ENCODE measurements at places on chromosomes 2 and 18.

GRCh38 chr18:55550471-55550870, 37.5 kb downstream of the TCF4 start:
- no peak for DNase-seq

GRCh38 chr2:37555457-37555856, 116.0 kb downstream of the CDC42EP3 start:
- DNase-seq = no peak

GRCh38 chr2:189096769-189097447, 82.7 kb downstream of the COL5A2 start:
- DNase-seq = no peak

DNA sequence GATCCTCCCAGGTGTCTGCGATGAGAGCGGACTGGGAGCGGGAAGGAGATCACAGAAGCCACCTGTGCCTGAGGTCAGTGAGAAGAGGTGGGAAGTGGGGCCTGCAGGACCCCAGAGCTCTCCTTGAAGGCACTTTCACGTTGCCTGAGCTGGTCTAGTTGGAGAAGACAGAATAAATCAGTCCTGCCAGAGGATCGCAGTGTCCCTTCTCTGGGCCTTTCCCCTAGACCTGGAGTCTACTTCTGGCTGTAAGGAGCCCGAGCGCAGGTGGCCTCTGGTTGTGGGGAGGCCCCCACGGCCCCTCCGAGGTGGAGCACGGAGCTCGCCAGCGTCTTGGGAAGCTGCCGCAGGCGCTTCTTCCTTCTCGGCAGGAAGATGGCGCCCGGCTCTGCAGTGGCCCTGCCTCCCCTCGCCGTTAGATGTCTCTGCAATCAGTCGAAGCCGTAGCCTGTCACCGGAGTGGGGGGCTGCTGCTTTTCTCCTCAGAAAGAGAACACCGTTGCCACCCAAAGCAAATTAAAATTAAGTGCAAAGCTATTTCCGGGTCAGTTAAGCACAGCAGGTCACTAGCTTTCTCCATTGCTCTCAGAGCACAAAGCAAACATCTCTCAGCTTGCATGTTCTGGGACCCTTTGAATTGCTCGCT, 212.0 kb upstream of the MYT1L start:
- DNase-seq = no peak

DNA sequence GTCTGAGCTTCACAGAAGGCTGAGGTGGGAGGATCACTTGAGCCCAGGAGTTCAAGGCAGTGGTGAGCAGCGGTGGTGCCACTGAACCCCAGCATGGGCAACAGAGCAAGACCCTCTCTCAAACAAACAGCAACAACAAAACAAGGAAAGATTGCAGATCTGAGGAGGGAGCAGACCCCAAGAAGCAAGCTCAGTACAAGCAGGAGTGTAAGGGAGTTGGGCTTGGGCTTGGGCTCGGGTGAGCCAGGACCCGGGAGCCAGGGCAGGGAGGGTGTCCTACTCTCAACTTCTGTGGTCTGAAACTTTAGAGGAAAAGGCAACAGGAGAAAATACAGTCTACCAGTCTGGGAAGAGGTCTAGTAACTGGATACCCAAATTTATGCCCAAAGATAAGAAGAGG, 92.0 kb upstream of the RAB12 start:
- DNase-seq = no peak

- no peak for DNase-seq
Observed at GRCh38 chr2:152166633-152167032, 8.9 kb downstream of the STAM2 start.

- no peak for DNase-seq
Observed at GRCh38 chr2:154537843-154538450, 160.5 kb upstream of the KCNJ3 start.

DNA sequence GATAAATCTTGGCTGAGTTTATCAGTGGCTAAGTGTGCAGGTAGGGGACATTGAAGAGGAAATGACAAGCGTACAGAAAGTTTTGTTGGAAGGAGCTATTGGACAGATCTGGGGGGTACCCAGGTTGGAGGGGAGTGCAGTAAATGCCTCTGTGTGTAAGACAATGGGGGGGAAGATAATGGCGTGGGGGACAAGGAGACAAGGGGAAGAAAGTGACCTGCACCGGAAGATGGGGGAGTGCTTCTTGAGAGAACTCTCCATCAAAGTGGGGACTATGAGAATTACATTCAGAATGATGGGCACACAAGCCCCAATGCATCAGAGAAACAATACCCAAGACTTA, 190.0 kb downstream of the ALPK2 start:
- no peak for DNase-seq

DNA sequence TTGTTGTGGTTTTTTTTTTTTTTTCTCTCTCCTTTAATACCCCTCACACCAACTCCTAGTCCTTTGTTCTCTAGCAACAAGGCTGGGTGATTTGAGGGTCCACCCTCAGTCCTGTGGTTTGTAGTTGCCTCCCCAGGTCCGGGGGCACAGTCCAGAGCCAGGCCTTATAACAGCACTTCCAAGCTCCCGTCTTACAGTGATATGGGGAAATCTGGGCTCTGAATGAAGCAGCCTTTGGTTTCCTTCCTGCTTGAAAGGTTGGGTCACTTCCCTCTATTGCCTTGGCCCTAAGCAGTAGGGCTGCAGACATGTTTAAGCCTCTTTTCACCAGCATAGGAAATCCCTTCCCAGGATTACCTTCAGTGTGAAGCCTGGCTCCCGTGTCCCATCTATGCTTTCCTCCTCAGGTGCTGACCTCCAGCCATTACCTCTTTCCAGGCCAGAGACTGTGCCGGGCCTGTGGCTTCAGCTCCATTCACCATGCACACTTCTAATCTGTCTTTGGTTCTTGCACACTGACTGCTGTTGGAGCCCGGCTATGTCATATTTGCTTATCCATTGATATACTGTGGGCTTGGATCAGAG, 21.2 kb upstream of the NTSR2 start:
- peak; percentile 82 for DNase-seq
